ENCODE measurements at places on chromosomes 12 and 14.

- DNase-seq: no peak
Measured at GRCh38 chr14:58749066-58749669, 111.4 kb downstream of the DACT1 start.

- no peak for DNase-seq
Measured at GRCh38 chr14:68672609-68673285, 120.1 kb downstream of the ZFP36L1 start.

GRCh38 chr12:127459166-127459565 lies 807.8 kb upstream of the TMEM132C start:
- DNase-seq: no peak

GRCh38 chr12:118237908-118238307 lies 102.0 kb downstream of the PEBP1 start:
- no peak for DNase-seq

DNA sequence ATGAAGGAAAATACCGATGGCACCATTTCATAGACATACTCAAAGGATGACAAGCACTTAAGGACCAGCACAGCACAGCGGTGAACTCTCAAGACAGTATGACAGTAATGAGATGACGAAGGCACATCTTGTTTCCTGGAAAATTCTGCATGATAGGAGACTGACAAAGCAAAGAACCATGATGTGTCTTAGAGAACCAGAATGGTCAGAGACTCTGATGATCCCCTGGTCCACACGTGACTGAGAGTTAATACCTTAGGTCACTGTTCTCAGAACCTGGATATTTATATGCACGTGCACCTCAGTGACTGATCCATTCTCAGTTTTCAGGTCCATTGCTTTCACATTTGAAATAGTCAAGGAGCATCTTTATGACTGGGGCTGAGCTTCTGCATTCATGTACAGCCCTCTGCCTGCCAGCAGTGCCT lies 35.3 kb downstream of the PROX2 start:
- no peak for DNase-seq

- DNase-seq: no peak
Measured at GRCh38 chr12:120984351-120984898, 6.1 kb downstream of the HNF1A start.

GRCh38 chr12:127941332-127941731 lies 325.6 kb upstream of the TMEM132C start:
- no peak for DNase-seq

- DNase-seq: no peak
Measured at GRCh38 chr14:100282766-100283419, 23.4 kb downstream of the SLC25A29 start.

- no peak for DNase-seq
Measured at GRCh38 chr14:79044894-79045624, 874.9 kb downstream of the NRXN3 start.

DNA sequence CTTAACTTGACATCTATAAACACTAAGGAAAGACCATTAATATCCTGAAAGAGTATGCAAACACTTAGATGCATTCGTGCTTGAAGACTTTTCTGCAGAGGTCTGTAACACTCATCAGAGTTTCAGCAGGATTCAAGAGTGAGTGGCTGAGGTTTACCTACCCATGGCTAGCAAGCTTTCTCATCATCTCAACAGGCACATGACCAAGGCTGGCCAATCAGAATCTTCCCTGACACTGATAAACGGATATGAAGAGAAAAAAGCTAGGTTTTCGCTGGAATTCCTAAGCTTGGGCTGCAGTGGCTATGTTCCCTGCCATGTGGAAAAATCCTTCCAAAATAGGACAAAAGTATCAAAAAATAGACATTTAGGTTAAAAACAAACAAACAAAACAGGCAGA lies 162.1 kb upstream of the USP15 start:
- DNase-seq: no peak

DNA sequence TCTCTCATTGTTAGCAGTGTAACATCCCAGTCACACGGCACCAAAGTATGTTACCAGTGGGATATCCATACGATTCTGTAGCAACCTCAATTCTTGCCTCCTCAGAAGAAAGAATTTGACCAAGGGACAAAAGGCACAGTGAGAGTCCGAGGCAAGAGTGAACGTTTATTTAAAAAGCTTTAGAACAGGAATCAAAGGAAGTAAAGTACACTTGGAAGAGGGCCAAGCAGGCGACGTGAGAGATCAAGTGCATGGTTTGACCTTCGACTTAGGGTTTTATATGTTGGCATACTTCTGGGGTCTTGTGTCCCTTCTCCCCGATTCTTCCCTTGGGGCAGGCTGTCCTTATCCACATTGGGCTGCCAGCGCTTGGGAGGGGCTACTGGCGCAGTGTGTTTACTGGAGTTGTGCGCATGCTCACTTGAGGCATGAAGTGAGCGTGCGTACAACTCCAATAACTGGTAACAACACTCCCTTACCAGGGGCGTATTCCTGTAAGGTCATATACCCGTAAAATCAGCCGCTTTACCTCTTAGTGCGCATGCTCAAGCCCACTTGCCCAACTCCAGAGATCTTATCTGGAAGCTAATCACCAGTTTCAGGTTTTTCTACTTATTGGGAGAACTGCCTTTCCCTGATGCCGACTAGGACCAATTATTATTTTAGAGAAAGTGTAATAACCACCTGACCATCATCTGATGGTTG lies 71.7 kb downstream of the FAR2 start:
- no peak for DNase-seq

DNA sequence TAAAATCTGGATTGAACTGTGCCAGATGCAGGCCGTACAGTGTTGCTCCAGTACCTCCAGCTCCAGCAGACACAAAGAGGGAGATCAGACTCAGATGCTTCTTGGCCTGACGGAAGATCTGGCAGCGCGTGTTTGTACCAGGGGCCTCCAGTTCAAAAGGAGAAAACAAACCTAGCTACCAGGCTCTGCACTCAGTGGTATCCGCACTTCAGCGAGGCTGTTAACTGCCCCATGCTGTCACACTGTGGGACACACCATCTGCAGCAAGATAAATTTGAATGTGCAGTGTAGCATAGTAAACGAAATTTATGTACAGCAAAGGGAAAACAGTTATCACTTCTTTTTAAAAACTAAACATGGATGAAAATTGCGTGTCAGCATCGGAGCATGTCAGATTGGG lies 5.1 kb downstream of the DYNC1H1 start:
- no peak for DNase-seq

GRCh38 chr14:51621654-51622053 lies 30.1 kb upstream of the FRMD6 start:
- DNase-seq: no peak

DNA sequence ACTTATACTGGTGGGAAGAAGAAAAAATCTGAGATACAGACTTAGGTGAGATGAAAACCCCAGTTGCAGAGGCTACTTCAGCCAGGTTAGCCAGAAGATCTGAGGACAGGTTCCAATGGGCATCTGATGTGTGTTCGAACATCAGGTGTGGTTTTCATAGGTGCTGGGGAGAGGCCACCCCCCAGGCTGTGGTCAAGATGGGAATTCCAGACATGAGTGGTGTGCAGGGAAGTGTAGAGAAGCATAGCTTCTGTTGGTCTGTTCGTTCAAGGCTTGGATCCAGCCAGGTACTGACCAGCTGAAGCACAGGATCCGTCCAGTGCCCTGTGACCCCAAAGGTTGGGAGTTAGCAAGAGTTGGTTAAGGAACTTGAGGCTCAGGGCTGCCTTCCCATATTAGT lies 85.5 kb downstream of the SSPN start:
- DNase-seq: no peak

GRCh38 chr14:101400830-101401229 lies 160.5 kb upstream of the DIO3 start:
- no peak for DNase-seq

DNA sequence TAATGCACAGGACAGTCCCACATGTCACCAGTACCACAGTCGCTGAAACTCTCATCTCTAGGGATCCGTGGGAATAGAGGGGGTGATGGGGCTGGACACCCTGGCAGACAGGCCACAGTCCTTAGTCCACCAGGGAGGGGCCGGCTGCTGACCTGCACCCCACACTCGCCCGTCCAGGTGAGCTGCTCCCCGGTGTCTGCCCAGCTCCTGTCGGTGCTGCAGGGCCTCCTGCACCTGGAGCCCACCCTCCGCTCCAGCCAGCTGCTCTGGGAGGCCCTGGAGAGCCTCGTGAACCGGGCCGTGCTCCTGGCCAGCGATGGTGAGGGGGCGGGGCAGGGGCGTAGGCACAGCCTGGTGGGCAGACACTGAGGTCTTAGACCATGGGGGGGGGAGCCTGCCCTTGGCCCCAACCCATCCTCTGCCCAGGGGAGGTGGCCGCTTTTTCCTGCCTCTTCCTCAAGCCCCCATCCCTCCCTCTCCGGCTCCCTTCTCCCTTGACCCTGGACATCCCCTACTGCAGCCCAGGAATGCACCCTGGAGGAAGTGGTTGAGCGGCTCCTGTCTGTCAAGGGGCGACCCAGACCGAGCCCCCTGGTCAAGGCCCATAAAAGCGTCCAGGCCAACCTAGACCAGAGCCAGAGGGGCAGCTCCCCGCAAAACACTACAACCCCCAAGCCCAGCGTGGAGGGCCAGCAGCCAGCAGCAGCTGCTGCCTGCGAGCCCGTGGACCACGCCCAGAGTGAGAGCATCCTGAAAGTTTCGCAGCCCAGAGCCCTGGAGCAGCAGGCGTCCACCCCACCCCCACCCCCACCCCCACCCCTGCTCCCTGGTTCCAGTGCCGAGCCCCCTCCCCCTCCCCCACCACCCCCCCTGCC lies 17.1 kb upstream of the ADSS1 start:
- peak; percentile 72 for DNase-seq

DNA sequence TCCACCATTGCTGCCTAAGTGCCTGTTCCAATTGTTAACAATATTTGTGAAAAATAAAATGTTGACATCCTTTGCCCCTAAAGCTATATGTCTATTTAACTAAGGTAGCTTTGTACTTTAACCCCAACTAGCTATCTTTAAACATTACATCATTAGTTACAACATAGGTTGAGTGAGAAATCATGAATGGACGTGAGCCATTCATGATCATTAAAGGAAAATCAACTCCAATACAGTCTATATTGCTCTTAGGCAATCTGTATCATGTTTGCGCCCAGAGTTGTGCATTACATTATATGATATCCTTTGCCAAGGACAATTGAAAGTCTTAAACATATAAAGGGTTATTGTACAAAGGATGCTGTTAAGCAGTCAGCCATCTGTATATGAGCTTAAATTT lies 269.6 kb downstream of the ALX1 start:
- DNase-seq: no peak

- DNase-seq: no peak
Measured at GRCh38 chr14:32397861-32398640, 69.0 kb downstream of the AKAP6 start.

DNA sequence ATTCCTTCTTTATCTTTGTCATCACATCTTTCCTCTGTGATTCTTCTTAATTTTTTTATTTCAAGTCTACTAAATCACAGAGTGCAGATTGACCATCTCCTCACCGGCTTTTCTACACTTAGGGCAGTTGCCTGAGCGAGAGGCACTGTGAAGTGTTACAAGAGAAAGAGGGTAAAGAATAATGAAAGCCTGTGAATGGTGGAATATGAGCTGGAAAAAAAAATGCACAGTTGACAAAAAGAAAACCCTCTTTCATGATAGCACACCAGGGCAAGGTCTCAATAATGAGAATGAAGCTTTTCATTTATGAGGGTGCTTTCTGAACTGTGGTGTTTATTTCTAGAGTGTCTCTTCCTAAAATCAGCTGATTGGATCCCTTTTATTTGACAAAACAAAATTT lies 106.2 kb upstream of the PDE3A start:
- DNase-seq: no peak

DNA sequence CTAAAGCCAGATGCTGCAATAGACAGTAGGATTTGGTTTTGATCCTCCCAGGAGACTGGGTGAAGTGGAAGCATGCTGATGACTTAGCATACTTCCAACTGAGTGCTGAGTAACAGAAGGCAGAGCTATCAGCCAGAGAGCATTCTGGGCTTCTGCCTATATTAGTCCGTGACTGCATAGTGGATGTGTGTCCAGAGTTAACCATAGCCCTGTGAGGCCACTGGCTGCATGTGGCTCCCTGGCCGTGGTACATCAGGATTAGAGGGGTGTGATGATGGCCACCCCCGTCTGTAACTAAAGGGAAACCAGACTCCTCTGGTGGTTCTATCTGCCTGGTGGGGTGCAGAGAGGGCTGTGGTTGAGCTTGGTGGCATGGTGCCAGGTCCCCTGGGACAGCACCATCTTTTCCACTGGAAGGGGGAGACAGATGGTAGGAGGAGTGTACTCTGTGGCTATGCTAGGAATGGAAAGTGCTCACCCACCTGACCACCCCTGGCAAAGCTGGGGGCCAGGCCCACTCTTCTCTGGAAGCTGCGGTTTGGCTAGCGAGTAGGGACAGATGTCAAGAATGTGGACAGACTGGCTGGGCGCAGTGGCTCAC lies 27.4 kb downstream of the ABCD4 start:
- no peak for DNase-seq

DNA sequence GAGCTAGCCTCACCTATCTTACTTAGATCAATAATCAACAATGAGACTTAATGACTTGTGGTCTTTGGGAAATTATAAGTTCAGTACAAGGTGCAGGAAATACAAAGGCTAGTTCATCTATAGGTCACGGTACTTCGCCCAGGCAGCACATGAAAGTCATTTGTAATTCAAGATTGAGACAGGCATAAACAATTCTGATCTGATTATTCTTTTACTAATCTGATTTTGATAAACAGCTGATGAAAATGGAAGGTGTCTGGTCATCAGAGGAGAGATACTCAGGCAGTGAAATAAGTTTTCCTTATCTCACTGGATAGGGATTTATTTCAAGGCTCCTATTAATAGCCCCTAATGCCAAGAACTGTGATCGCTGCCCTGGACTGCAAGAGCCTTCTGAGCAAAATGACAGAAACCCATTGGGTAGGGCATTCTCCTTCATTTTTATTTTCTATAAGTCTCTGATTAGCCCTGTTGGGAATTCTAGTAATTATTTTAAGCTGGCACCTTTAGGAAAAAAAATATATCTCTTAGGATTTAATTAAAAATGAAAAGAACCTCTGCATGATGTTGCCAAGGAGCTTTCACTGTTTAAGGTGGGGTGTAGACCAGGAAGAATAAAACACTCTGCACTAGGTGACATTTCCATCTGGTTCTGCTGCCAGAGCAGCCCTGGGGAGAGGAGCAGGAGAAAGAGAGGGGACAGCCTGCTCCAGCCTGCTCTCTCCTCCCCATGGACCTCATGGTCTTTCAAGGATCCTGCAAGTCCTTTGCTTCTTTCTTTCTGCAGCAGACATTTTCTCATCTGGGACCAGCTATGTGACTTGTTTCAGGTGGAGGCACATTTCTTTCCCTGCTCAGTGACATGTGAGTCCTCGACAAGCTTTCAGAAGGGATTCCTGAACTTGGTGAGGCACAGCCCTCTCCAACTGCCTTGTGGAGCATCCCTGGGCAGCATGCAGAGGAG lies 44.8 kb downstream of the SSPN start:
- DNase-seq: no peak

- DNase-seq: no peak
Measured at GRCh38 chr12:47247418-47247817, 167.7 kb upstream of the AMIGO2 start.

- no peak for DNase-seq
Measured at GRCh38 chr14:103626146-103626850, 2.7 kb upstream of the KLC1 start.

Measured in femur (tissue), 1 donor.